ENCODE measurements at places on chromosomes 6 and 20.

DNA sequence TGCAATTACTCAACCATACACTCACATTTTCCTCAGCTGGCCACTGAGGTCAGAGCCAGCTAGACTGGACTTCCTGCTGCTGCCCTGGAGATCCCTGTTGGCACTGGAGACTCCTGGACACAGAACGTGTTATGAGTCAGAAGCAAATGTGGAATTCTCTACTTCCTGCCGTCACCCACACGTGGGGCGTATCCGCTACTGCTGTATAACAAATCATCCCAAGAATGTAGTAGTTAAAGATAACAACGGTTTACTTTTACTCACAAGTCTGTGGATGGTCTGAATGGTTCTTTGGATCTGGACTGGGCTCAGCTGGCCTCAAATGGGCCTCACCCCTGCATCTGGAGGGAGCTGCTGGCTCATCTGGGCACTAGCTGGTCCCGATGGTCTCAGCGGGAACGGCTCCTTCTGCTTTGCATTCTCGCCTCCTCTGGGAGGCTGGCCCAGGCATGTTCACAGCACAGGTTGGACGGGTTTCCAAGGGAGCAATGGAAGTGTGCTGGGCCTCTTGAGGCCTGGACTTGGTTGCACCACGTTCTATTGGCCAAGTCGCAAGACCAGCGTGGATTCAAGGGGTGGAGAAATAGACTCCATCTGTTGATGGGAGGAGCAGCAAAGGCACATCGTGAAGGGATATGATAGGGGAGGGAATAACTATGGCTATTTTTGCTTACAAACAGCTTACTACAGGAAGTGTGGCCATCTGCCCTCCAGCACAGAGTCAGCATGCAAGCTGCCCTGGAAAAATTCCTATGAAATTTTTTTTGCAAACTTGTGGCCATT, 118.5 kb downstream of the SNX5 start:
- no peak for DNase-seq

- no peak for DNase-seq
These were observed 1071.1 kb upstream of the CITED2 start for GRCh38 chr6:140445474-140446004.

- DNase-seq, result no peak
These were observed 129.0 kb downstream of the EDN3 start for GRCh38 chr20:59429396-59429795.

DNA sequence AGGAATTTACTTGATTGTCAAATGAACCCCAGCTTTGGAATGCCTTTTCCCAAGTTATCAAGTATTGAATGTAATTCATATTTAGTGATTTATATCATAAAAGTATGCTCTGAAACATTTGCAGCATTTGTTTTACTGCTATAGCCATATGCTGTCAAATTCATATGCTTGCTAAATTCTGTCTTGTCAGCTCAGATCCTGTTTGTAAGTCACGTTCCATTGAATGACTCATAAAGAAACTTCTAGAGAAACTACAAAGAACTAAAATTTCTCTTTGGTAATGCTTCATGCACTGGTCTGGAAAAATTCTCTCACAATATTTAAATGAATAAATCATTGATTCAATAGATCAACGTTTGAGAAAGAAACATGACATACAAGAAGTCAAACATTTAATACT, 445.9 kb downstream of the PHF3 start:
- no peak for DNase-seq

GRCh38 chr6:84222426-84222825, 5.0 kb downstream of the CEP162 start:
- no peak for DNase-seq

- DNase-seq, result no peak
These were observed 6.3 kb downstream of the RTN4IP1 start for GRCh38 chr6:106623039-106623438.

- DNase-seq, result no peak
These were observed 337.2 kb downstream of the HACE1 start for GRCh38 chr6:104522533-104522932.

GRCh38 chr6:145071836-145072235, 663.5 kb downstream of the EPM2A start:
- no peak for DNase-seq

DNA sequence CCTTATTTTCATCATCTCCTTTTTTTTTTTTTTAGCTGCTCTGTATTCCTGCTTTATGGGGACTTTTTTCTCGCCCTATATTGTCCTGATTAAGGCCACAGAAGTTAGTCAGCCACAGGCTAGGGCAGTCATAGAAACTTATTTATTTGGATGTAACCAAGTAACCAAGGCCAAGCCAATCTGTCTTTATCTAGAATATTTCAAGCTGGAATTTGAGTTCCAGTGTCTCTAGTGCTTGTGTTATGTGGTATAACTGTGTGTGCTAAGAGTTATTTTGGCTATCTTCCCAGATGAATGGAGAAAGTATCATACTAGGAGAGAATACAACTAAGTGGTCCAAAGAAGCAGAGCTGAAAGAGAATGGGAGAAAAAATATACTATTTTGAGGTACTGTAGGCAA, 751.5 kb downstream of the CBLN4 start:
- DNase-seq, result no peak
